RPMI7951 (cell line): ENCODE measurements at places on chromosomes 6 and 20. TPM values are rescaled to one million over a fixed set of nuclear protein-coding genes. Genes with fewer than 3 reads are reported as not detected.

Gene ROS1
- 0.36 and 0.49 TPM in 2 replicates for total RNA-seq

Gene LHFPL5
- total RNA-seq, result not detected in 2 replicates

Gene NHLRC1
- total RNA-seq, result 2.1 and 2.2 TPM in 2 replicates

GRCh38 chr20:35947907-35948306 is 6.4 kb downstream of the SCAND1 start:
- no peak for DNase-seq

DNA sequence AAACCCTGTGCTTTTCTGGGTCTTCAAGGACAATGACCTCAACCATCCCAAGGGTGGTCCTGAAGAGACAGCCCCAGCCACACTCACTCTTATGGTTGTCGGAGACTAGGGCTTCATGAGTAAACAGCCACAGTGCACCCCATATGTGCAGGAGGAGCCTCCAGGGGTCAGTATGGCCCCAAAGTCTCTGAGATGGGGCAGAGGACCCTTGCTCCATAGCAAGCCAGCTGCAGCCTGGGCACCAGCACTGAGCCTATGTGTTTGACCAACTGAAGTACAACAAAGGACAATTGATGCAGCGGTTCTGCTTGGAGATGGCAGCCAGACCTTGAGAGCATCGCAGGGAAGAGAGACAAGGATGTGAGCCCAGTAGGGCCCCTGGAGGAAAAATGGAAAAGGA is 112.2 kb downstream of the LRFN2 start:
- DNase-seq, result no peak

- DNase-seq, result no peak
These were observed 439.1 kb upstream of the NOX3 start for GRCh38 chr6:155894758-155895157.

DNA sequence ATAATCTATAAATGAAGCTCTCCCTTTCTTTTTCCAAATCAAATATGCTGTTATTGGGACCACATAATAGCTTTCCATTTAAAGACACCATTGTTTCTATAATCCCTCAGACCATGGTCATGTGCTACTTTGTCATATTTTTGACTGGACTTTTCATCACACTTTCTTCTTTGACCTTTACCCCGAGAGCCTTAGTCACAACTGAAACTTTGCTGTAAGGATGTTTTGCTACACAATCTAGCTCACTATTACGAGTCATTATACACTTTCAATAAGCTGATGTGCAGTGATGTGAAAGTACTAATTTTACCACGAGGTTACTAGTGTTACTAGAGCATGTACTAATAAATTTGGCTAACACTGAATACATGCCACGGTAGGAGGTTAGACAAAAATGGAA is 367.2 kb upstream of the RUNX2 start:
- DNase-seq, result peak; percentile 15

- no peak for DNase-seq
These were observed 119.2 kb downstream of the SYCP2 start for GRCh38 chr20:59813948-59814839.

- no peak for DNase-seq
These were observed 178.8 kb upstream of the HDDC2 start for GRCh38 chr6:125480571-125480970.
